ENCODE measurements at places on chromosomes 12 and 14.

- ATAC-seq, result no peak
These were observed 12.4 kb downstream of the TTLL5 start for GRCh38 chr14:75673345-75674035.

- ATAC-seq, result no peak
These were observed 76.1 kb downstream of the TBC1D30 start for GRCh38 chr12:64900540-64900939.

DNA sequence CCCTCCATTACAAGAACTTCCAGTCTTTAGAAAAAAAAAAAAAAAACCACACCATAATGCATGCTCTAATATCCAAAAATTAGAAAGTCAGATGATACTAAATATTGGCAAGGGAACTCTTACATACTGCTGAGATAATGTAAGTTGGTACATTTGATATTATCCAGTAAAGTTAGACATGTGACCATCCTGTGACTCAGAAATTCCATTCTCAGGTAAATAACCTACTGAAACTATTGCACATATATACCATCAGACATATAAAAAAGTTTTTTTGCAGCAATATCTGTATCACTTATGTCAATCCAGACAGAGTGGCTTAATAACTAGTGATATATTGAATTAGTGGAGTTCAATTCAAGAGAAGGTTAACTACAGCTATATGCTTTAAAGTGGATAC, 63.5 kb downstream of the KITLG start:
- ATAC-seq, result no peak

GRCh38 chr14:102826751-102827675, 49.8 kb downstream of the TRAF3 start:
- ATAC-seq, result no peak

DNA sequence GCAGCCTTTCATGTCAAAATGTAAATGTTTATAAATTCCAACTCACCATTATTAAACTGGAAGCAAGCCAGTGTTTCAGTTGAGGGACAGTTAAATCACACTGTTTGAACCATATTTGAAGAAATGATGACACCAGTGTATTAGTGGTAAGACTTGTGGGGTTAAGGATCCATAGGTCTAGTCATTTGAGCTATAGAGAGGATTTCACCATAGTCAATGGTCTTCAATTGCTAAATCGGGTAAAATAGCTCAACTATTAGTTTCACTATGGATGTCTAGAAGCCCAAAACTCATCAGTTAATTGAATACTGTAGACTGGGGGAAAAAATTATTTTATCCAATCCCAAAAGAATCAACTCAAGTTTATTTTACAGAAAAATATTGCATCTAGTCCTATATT, 659.1 kb downstream of the NRXN3 start:
- no peak for ATAC-seq

DNA sequence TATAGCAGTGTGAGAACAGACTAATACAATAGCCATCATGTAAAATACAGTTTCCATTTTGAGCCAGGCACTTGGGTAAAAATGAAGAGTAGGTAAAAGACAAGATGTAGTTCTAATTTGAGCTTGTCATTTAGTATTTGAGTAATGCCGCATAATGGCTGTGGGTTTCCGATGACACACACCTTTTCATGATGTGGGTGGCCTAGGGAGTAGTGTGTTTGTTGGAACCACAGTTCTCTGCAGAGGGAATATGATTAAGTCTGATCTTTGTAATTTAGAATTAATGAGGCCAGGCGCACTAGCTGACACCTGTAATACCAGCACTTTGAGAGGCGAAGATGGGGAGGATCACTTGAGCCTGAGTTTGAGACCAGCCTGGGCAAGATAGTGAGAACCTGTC, 61.8 kb downstream of the RCOR1 start:
- no peak for ATAC-seq

GRCh38 chr12:46872135-46872534, 46.3 kb upstream of the SLC38A4 start:
- no peak for ATAC-seq

GRCh38 chr12:58310809-58311622, 369.6 kb downstream of the ATP23 start:
- ATAC-seq, result peak; percentile 21

GRCh38 chr14:104603711-104604401, 716 bp downstream of the TMEM179 start:
- ATAC-seq, result no peak

DNA sequence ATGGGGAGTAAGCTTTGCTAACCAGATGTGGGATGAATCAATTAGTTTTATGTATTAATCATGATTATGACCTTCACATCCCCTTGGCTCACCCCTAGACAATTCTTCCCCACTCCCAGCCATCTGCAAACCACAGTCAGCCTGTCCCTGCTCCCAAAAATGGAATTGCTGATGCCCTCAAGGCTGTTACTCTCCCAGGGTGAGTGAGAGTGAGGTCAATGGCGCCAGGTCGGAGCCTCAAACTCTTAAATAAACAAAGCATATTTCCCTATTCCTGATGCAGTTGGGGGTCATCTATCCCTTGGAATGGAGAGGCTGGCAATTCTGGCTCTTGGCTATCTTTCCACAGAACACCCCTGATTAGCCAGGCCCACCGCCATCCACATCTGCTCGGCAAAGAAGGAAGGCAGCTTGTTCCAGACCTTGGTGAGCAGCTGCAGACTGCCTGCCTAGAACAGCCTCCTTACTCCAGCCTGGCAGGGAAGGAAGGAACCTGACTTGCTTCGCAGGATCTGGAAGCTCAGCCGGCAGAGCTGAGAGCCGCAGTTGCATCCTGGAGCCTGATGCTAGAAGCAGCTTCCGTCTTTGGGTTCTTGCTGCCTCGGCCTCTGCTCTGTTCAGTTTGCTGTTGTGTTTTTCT, 57.0 kb downstream of the SMUG1 start:
- no peak for ATAC-seq

- no peak for ATAC-seq
These were observed 1.8 kb downstream of the PRORP start for GRCh38 chr14:35124127-35124526.

DNA sequence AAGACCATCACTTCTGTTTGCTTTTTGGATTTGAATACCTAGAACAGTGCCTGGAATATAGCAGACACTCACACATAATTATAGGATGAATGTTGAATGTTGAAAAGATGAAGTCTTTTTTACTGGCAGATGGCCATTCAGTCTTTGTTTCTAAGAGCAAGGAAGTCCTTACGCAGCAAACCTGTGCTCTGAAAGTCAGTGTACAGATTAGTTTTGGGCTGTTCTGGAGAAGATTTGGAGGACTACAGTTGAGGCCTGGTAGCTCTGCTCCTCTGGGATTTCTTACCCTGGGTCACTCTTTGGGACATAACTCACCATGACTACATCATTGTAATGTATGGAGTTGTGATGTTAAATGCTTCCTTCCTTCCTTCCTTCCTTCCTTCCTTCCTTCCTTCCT, 3.3 kb downstream of the OR4E2 start:
- no peak for ATAC-seq

GRCh38 chr14:70563869-70564268, 29.1 kb upstream of the ADAM20 start:
- no peak for ATAC-seq

GRCh38 chr14:44383636-44384035, 123.4 kb downstream of the FSCB start:
- ATAC-seq, result no peak

GRCh38 chr12:77189458-77189857, 124.1 kb upstream of the E2F7 start:
- no peak for ATAC-seq

- no peak for ATAC-seq
These were observed 22.8 kb downstream of the MMP17 start for GRCh38 chr12:131850856-131851559.

GRCh38 chr12:123229051-123229450, 3.9 kb downstream of the MPHOSPH9 start:
- no peak for ATAC-seq

GRCh38 chr12:104377514-104377812, 73.9 kb downstream of the EID3 start:
- ATAC-seq, result no peak

DNA sequence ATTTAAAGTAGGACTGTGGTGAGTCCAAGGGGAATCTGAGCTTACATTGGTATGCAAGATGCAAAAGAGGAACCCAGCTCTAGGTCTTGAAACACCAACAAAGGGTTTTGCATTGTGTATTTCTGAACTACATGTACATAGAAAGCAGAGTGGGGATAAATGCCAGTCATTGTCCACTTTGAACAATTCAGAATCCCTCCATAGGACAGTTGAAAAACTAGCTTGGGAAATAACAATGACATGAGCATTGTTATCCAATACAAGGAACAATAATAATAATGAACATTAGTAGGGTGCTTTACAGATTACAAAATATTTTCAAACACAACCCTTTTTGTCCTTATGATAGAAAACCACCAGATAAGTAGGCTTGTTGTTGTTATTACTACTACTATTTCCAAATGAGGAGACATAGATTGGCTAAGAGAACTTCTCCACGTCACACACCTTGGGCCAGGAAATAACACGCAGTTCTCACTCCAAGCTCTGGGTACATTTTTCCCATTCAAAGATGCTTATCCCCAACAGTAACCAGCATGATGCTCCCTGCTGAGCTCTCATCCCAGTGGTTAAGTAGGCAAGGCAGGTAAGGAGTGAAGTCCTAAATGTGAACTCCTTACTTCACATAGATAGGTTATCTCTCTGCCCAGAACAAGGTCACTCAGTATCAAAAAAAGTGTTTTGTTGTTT, 51.7 kb upstream of the RASSF8 start:
- no peak for ATAC-seq

- ATAC-seq, result no peak
These were observed 25.1 kb upstream of the ATP2B1 start for GRCh38 chr12:89733579-89734201.

- no peak for ATAC-seq
These were observed 15.3 kb upstream of the CNOT2 start for GRCh38 chr12:70227911-70228310.

- no peak for ATAC-seq
These were observed 753 bp downstream of the CSRNP2 start for GRCh38 chr12:51082561-51083125.

- peak; percentile 36 for ATAC-seq
These were observed 892 bp downstream of the TCHP start for GRCh38 chr12:109900752-109901580.

- no peak for ATAC-seq
These were observed 3.1 kb upstream of the WDR89 start for GRCh38 chr14:63644741-63645140.

GRCh38 chr12:44968965-44969364, 81.9 kb downstream of the DBX2 start:
- no peak for ATAC-seq

DNA sequence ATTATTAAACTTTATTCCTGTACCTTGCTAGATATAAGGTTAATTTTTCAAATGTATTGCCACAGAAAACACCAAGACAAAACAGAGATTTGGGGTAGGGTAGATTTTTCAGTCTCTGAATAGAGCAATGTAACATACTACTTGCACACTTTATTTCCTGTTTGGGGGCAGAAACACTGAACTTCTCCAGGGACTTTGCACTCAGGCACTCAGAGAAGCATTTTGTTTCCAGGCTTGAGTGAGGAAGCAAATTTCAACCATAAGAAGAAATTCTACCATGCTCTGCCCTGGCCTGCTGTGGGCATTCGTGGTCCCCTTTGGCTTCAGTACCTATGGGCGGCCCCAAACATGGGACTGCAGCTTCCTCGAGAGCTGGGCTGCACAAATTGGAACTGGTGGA, 399.1 kb downstream of the DAD1 start:
- ATAC-seq, result no peak

DNA sequence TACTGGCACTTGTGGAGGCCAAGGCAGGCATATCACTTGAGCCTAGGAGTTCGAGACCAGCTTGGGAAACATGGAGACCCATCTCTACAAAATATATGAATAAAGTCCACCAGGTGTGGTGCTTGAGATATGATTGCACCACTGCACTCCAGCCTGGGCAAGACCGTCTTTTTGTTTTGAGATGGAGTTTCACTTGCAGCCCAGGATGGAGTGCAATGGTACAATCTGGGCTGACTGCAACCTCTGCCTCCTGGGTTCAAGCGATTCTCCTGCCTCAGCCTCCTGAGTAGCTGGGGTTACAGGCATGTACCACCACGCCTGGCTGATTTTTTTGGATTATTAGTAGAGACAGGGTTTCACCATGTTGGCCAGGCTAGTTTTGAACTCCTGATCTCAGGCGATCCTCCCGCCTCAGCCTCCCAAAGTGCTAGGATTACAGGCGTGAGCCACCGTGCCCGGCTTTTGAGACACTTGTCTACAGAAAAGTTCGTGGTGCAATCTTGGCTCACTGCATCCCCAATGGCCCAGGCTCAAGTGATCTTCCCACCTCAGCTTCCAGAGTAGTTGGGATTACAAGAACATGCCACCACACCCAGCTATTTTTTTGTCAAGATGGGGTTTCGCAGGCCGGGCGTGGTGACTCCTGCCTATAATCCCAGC, 16.3 kb upstream of the ATP5F1B start:
- ATAC-seq, result no peak

DNA sequence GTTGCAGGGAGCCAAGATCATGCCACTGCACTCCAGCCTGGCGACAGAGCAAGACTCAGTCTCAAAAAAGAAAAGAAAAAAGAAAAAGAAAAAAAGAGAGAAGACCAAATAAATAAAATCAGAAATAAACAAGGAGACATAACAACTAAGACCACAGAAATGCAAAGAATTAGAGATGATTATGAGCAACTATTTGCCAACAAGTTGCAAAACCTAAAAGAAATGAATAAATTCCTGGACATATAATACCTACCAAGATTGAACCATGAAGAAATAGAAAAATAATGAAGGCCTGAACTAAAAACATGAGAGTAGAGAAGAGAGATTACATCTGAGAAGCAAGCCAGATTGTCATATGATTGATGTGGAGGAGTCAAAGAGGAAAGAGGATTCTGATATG, 17.6 kb upstream of the EPS8 start:
- no peak for ATAC-seq

GRCh38 chr12:56029666-56030293, 8.9 kb downstream of the IKZF4 start:
- ATAC-seq, result no peak

GRCh38 chr12:83763425-83763824, 1076.7 kb downstream of the TMTC2 start:
- no peak for ATAC-seq

GRCh38 chr12:93191423-93191822, 186.3 kb upstream of the NUDT4 start:
- ATAC-seq, result no peak

- no peak for ATAC-seq
These were observed 62.8 kb downstream of the PPP2R5C start for GRCh38 chr14:101824339-101824727.

GRCh38 chr14:24606297-24606696, 3.2 kb downstream of the GZMH start:
- no peak for ATAC-seq

DNA sequence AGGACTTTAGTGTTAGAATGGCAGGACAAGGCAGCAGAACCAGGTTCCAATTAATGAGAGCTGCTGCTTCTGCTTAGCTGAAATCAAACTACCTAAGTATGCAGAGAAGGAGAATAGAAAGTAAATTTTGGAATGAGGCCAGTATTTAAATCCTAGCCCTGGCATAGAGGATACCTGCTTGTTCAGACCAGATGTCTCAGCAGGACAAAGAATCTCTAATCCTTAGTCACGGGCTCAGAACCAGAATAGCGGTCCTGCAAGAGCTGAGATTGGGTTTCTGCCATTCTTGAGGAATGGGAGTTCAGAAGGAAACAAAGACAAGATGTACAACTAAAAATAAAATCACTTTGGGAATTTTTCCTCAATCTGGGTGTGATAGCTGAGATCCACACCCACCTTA, 550.8 kb upstream of the TMEM132C start:
- ATAC-seq, result no peak
